ENCODE measurements at places on chromosomes 13 and 19. TPM values are rescaled to one million over a fixed set of nuclear protein-coding genes. Genes with fewer than 3 reads are reported as not detected.

- peaks cover 28% of the 10 kb centered on the region for H3K36me3 ChIP-seq
- H3K27ac ChIP-seq, result peak overlapping the region; percentile 34
- no peaks in the 10 kb centered on the region for H3K4me1 ChIP-seq
Observed at GRCh38 chr19:29614046-29614445, 8.0 kb downstream of the POP4 start.

- H3K27ac ChIP-seq, result no peak overlapping the region
- no peaks in the 10 kb centered on the region for H3K4me1 ChIP-seq
Observed at GRCh38 chr19:53849237-53849676, 18.4 kb upstream of the MYADM start.

GRCh38 chr19:45767410-45767880, 1.6 kb downstream of the SIX5 start:
- H3K4me1 ChIP-seq, result peaks cover 19% of the 10 kb centered on the region
- no peaks in the 10 kb centered on the region for H3K27me3 ChIP-seq
- DNase-seq, result peak; percentile 87

- H3K4me1 ChIP-seq, result no peaks in the 10 kb centered on the region
- no peak for DNase-seq
- no peak overlapping the region for H3K4me3 ChIP-seq
- no peaks in the 10 kb centered on the region for H3K36me3 ChIP-seq
Observed at GRCh38 chr13:30224732-30225131, 82.6 kb downstream of the KATNAL1 start.

GRCh38 chr13:114194853-114195252, 15.8 kb downstream of the CFAP97D2 start:
- H3K4me1 ChIP-seq, result no peaks in the 10 kb centered on the region
- H3K36me3 ChIP-seq, result no peaks in the 10 kb centered on the region
- H3K27ac ChIP-seq, result peak overlapping the region; percentile 10
- no peaks in the 10 kb centered on the region for H3K27me3 ChIP-seq
- no peak for DNase-seq
- H3K4me3 ChIP-seq, result peak overlapping the region; percentile 29

GRCh38 chr13:113922412-113923118, 51.3 kb downstream of the C13orf46 start:
- H3K4me3 ChIP-seq, result no peak overlapping the region
- H3K4me1 ChIP-seq, result no peaks in the 10 kb centered on the region
- no peak for DNase-seq
- no peaks in the 10 kb centered on the region for H3K27me3 ChIP-seq
- no peaks in the 10 kb centered on the region for H3K36me3 ChIP-seq

DNA sequence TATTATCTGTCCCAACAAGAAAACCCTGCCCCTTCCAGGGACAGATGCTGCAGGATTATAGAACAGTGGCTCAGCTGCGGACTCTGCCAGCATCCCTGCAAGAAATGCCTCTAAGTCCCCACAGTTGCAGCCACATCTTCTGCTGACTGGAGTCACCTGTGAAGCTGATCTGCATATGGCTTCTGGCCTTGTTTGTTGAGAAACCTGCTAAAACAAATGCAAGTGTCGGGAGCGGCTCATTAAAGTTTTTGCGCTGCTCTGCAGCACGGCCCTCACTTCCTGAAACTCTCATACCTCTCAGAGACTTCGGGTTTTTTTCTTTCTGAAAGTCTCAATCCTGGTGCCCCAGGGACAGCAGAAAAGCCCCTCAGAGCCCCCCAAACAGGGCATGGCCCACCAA, 725.0 kb downstream of the UQCRFS1 start:
- H3K36me3 ChIP-seq, result no peaks in the 10 kb centered on the region
- H3K4me3 ChIP-seq, result no peak overlapping the region
- no peaks in the 10 kb centered on the region for H3K27me3 ChIP-seq

GRCh38 chr19:38654628-38655055, 7.2 kb downstream of the ACTN4 start:
- no peaks in the 10 kb centered on the region for H3K27me3 ChIP-seq
- H3K36me3 ChIP-seq, result no peaks in the 10 kb centered on the region
- no peak overlapping the region for H3K27ac ChIP-seq
- peaks cover 83% of the 10 kb centered on the region for H3K4me1 ChIP-seq
- DNase-seq, result no peak

DNA sequence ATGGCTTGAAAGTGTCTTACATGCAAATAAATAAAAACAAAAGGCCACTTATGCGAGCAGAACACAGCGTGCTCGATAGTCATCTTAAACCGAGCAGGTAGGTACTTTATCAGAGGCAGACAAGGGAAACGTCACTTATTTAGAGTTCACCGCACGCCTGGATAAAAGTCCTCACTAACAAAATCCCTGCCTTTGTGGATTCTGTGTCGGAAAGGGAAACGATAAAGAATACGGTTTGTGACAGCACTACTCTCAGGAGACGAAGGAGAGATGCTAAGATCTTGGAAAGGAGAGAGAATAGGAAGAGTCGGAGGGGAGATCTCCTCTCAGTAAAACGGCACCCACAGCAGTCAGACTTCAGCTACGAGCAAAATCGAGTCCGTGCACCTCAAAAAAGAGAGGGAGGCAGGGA, 581 bp downstream of the RCBTB1 start:
- H3K27me3 ChIP-seq, result no peaks in the 10 kb centered on the region
- H3K27ac ChIP-seq, result peak overlapping the region; percentile 90
- no peaks in the 10 kb centered on the region for H3K36me3 ChIP-seq
- H3K4me1 ChIP-seq, result no peaks in the 10 kb centered on the region

GRCh38 chr13:76715621-76716020, 170.6 kb downstream of the KCTD12 start:
- no peak overlapping the region for H3K27ac ChIP-seq
- no peaks in the 10 kb centered on the region for H3K36me3 ChIP-seq
- no peaks in the 10 kb centered on the region for H3K27me3 ChIP-seq
- DNase-seq, result no peak
- no peak overlapping the region for H3K4me3 ChIP-seq
- no peaks in the 10 kb centered on the region for H3K4me1 ChIP-seq

PSENEN gene
- polyA plus RNA-seq, result 53.5 TPM

SYNE4 gene
- 14.3 TPM for polyA plus RNA-seq

CRYL1 gene
- 19.7 TPM for polyA plus RNA-seq
